H1 (cell line): ENCODE measurements at places on chromosomes 7 and 10. TPM values are rescaled to one million over a fixed set of nuclear protein-coding genes. Genes with fewer than 3 reads are reported as not detected.

HMX2 gene
- total RNA-seq, result 1.3 and 2.0 TPM in 2 replicates

LIPJ gene
- not detected in 2 replicates for total RNA-seq

- DNase-seq, result no peak
Observed at GRCh38 chr7:156065400-156065799, 253.1 kb upstream of the SHH start.

DNA sequence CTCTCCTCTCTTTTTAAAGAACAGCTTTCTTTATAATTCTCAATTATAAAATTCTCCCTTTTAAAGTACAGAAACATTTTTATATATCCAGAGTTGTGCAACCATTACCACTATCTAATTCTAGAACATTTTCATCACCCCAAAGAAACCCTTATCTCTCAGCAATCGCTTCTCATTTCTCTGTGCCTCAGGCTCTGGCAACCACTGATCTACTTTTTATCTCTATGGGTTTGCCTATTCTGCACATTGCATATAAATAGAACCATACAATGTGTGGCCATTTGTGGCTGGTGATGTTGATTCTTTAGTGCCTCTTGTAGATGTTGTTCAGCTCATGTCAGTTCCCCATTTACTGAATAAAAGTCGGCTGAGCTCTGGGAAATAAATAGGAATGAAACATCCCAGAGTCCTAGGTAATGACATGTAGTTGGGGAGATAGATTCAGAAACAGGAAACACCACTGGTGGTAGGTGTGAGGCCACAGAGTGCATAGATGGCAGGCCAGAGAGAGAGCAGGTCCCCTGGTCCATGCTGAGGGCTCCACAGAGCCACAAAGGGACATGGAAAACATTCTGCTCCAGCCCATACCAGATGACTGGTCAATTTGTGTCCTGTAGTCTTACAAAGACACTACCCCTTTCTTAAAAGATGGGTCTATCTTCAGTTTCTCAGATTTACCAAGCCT, 126.5 kb downstream of the PLPP4 start:
- DNase-seq, result no peak

GRCh38 chr7:36758879-36759278, 34.6 kb upstream of the AOAH start:
- DNase-seq, result no peak

- DNase-seq, result no peak
Observed at GRCh38 chr10:31593124-31593523, 274.1 kb downstream of the ZEB1 start.
